Placental pericyte (primary cell): ENCODE measurements at places on chromosomes 3 and 15. TPM values are rescaled to one million over a fixed set of nuclear protein-coding genes. Genes with fewer than 3 reads are reported as not detected.

Gene STRIT1
- total RNA-seq: not detected in 2 replicates

Gene VGLL3
- 27.6 and 85.9 TPM in 2 replicates for total RNA-seq

Gene COL7A1
- 23.6 and 259 TPM in 2 replicates for total RNA-seq

Gene TOPAZ1
- not detected in 2 replicates for total RNA-seq

Gene PLAAT1
- total RNA-seq: not detected in 2 replicates
